ENCODE measurements at places on chromosomes 13 and 19. TPM values are rescaled to one million over a fixed set of nuclear protein-coding genes. Genes with fewer than 3 reads are reported as not detected.

The ACP5 gene
- 16.2 TPM for total RNA-seq

The SIGLEC9 gene
- 0.76 TPM for total RNA-seq

The OR7C1 gene
- not detected for total RNA-seq

The AKT1S1 gene
- total RNA-seq, result 18.8 TPM

The ARGLU1 gene
- 188 TPM for total RNA-seq

The OR4F17 gene
- total RNA-seq, result not detected

- DNase-seq, result peak; percentile 70
These were observed 1.2 kb downstream of the KLF2 start for GRCh38 chr19:16325641-16326400.

DNA sequence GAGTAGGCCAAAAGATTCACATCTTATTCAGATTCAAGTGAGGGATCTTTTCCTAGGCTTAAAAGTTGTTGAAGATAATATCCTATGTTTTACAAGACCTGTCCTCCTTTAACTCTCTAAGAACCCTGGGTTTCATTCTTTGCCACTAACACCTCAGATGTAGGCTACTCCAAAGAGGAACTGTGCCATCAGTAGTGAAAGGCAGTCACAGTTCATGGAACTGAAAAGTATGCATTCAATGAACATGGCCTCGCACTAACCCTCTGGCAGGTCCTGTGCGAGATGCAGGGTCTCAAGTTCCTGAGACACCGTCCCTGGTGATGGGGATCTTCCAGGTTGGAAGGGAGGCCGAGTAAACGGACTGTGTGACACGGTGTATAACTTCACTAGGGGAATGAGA lies 4.3 kb downstream of the LGALS14 start:
- DNase-seq, result no peak

- DNase-seq, result no peak
These were observed 2.9 kb upstream of the TCF3 start for GRCh38 chr19:1655131-1655981.

- no peak for DNase-seq
These were observed 39.1 kb upstream of the SLC7A9 start for GRCh38 chr19:32908641-32909190.

DNA sequence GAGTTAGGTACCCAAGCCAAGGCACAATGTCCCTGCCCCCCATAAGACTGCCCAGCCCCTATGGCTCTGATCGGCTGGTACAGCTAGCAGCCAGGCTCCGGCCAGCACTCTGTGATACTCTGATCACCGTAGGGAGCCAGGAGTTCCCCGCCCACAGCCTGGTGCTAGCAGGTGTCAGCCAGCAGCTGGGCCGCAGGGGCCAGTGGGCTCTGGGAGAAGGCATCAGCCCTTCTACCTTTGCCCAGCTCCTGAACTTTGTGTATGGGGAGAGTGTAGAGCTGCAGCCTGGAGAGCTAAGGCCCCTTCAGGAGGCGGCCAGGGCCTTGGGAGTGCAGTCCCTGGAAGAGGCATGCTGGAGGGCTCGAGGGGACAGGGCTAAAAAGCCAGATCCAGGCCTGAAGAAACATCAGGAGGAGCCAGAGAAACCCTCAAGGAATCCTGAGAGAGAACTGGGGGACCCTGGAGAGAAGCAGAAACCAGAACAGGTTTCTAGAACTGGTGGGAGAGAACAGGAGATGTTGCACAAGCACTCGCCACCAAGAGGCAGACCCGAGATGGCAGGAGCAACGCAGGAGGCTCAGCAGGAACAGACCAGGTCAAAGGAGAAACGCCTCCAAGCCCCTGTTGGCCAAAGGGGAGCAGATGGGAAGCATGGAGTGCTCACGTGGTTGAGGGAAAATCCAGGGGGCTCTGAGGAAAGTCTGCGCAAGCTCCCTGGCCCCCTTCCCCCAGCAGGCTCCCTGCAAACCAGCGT lies 3.0 kb upstream of the KMT2B start:
- DNase-seq, result no peak

- no peak for DNase-seq
These were observed at the start of gene RUBCNL for GRCh38 chr13:46387064-46387851. TSS of gene RUBCNL (minus strand) at chr13:46387252. CDS start at chr13:46372475, 14,777 bp downstream.

DNA sequence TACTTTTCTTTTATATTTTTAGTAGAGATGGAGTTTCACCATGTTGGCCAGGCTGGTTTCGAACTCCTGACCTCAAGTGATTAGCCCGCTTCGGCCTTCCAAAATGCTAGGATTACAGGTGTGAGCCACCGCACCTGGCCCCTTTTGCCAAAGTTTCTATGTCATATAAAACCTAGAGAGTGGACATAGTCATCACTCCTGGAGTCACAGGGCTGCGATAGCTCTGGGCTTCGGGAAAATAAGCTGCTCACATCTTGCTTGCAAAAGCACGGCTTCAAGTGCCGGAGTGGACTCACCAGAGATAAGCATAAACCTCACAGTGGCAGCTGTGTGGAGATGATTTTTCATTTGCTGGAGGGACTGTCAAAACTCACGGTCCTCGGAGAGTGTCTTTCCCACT lies 171.2 kb downstream of the TEX29 start:
- DNase-seq, result no peak

- no peak for DNase-seq
These were observed 3.1 kb downstream of the CEACAM3 start for GRCh38 chr19:41799444-41800000.

- DNase-seq, result no peak
These were observed 227.4 kb downstream of the TEX29 start for GRCh38 chr13:111547726-111548273.
